ENCODE measurements at places on chromosomes 2 and 18.
A peak's percentile ranks its signal among the peaks of the same experiment; 100 is the strongest.

DNA sequence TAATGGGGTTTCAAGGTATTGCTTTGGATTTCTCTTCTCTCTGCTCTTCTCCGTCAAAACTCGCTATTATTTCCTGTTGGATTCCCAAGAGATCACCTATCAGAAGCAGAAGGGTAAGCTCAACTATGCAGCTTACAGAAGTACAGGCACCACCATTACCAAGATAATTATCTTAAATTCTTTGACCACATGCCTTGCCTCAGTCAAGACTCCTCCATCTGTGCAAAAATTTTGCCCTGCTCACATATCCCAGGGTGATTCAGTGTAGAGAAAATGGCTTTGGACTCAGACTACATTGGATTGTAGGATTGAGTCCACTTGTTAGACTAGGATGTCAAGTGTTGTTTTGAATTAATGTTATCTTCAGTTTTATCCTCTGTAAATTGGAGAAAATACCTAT, 698.7 kb downstream of the TDRD15 start:
- DNase-seq: no peak

DNA sequence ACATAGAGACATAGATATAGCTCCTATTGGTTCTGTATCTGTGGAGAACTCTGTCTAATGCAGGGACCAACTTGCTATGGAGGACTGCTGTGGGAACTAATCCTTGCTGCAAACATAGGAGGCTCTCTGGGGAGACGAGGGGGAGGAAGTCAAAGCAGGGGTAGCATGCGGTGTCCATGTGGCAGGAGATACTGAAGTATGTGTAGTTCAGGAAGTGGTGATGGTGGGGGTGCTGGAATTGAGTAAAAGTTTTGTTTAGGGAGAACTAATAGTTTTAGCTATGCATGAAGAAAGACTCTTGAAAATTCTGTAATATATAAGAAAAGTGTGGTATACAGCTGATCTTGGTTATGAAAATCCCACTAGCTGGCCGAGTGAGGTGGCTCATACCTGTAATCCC, 62.0 kb downstream of the ANKRD44 start:
- DNase-seq: no peak

DNA sequence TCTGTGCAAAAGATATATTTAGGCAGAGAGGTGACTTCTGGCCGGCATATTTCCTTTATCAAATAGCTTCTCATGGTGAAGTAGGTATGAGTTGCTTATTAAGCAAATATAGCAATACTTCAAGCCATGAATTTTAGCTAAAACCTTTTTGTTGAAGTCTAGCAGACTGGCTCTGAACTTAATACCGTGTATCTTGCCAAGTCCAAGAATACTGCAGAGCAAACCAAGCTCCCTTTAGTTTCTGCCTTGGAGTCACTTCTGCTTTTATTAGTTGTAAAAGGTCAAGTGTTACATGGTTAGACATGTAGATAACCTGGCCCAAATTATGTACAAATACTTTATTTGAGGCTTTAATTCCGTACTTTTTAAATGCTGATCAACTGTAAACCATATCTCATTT, 627.6 kb upstream of the PKDCC start:
- DNase-seq: no peak

DNA sequence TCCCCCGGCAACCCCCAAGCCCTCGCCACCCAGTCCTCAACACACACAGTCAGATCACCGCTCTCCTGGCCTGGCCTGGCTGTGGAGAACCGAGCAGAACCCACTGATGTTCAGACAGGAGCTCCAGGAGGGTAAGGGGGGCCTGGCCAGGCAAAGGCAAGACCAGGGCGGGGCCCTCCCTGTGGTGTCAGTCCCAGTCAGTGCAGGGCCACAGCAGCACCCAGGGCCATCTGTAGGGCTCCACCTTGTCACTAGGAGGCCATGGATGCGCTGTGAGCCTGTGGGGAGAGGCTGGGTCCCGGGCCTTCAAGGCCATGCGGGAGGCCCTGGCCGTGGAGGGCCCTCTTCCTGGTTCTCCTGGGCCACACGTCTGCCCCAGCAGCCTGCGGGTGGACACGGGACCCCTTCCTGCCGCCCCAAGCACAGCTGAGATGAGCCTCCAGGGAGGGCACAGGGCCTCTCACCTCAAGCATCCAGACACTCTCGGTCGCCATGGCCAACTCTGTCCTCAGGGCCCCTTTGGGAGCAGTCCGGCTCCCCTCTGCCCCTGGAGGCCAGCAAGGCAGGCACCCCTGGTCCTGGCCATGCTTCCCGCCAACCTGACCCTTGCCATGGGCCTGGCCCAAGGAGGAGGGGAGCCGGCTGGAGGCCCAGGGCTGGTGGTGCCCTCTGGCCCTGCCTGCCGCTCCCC, 2.0 kb downstream of the ANO7 start:
- DNase-seq: no peak

DNA sequence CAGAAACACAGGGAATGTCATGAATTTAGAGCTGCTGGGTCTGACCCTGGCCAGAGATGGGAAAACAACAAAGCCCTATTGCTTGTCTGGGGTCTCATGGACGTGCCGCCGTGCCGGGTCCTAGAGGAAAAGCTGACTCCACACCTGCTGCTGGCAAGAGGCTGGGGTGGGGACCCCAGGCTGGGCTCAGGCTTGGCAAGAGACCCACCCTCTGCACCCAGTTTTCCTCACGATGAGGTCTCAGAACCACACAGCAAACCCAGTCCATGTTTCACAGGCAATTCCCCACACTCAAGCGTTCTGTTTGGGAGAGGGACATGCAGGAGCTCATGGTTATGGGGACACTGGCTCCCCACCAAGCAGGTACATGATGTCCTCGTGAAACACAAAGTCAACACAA, 367.3 kb upstream of the SALL3 start:
- no peak for DNase-seq

DNA sequence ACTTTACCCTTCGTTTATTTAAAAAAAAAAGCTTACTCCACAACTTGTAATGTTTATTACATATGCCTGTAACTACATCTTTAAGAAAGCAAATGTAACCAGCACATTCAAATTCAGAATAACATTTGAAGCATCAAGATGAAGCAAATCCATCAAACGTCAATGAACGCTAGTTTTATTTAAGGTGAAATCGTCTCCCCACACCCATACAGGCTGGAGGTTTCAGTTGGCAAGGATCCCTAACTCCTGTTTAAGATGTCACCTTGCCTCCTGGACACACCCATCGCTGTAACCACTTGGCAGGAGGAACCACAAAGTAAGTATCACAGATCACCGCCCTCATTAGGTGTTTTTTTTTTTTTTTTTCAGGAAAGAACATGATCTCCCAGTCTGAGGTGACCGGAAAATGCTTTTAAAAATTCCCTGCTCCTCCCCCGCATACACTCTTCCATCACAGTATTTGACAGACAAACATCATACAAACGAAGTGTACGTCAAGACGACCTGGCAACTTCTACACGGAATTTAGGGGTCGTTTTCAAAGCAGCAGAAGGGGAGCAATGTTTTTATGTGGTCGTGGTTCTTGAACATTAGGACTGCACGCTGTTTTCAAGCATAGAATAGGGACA, 19.7 kb upstream of the STPG4 start:
- peak; percentile 11 for DNase-seq

- no peak for DNase-seq
Measured at GRCh38 chr2:109206569-109207146, 77.7 kb downstream of the SH3RF3 start.

GRCh38 chr2:124027182-124027581, 2.1 kb downstream of the CNTNAP5 start:
- no peak for DNase-seq

DNA sequence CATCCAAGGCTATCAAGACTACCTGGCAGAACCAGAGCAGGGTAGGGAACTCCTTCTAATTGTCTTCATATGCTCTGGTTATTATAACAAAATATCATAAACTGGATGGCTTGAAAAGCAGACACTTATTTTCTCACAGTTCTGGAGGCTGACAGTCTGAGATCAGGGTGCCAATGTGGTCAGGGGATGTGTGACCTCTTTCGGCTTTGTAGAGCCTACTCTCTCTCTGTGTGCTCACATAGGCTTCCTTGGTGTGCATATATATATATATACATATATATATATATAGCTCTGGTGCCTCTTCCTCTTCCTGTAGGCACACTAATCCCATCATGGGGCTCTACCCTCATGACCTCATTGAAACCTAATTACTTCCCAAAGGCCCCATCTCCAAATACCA, 101.6 kb downstream of the ARL6IP6 start:
- no peak for DNase-seq

DNA sequence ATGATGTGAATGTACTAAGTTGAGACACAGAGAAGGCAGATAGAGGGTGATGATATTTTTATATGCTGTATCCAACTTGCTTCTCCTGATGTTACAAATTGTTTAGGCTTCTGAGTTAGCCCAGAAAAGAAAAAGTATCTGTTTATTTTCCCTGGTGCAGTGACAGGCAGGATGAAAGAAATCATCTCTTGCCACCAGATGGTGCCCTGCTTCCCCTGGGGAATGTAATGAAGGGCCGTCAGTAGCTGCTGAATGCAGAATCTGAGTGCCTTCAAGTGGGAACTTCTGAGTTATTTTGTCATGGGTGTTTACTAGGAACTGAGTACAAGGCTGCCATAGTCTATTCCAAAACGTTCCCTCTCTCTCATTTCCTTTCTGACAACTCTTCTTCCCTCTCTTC, 525.6 kb downstream of the MBD2 start:
- no peak for DNase-seq

DNA sequence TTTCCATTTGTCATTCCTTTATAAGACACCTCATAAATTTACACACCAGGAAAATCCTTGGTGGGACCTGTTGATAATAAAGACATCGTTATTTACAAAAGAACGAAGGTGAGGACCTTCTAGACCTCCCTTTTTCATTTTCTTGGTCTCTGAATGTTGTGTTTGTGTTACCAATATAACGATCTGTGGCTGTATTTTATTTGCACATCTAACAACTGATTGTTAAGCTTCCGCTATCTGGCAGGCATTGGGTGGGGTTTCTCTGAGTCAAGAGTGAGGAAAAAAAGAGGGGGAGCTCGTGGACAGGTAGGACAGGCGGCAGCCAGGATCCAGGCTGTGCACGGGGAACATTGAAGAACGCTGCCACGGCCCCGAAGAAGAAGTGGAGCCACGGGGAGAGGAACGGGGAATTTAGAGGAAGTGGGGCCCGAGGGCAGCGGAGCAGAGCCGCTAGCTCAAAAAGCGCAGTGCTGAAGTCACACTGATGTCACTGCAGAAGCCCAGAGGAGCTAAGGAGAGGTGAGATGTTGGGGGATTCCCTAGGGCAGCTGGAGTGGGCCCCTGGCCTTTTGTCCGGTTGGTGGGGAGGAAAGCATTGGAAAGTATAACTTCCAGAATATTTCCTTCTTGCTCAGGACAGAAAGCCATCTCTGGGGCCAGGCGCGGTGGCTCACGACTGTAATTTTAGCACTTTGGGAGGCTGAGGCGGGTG, 20.9 kb upstream of the DNMT3A start:
- peak; percentile 55 for DNase-seq

- no peak for DNase-seq
Measured at GRCh38 chr2:141021611-141022010, 1109.2 kb downstream of the LRP1B start.

DNA sequence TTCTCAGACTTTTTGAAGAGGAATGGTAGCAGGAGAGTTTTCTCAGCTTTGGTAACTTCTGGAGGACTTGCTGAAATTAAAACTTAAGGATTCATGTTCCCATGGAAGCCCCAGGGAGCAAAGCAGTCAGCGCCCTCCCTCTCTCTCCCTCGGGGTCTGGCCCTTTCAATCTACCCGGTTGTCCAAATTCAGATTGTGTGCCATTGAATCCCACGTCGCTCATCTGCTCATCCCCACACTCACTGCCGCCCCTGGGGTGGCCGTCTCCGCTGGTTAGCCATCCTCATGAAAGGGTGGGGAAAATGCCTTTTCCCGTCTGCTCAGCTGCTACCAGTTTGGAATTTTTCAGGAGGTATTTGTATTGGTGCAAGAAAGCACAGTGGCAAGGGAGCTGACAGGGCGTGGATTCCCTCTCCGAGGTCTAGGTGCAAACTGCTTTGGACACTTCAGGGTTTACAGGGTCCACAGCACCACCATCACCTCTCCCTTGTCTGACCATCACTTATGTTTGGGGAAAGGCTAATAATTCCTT, 27.1 kb downstream of the MCFD2 start:
- no peak for DNase-seq

GRCh38 chr2:212005085-212005671, 533.4 kb downstream of the ERBB4 start:
- no peak for DNase-seq

DNA sequence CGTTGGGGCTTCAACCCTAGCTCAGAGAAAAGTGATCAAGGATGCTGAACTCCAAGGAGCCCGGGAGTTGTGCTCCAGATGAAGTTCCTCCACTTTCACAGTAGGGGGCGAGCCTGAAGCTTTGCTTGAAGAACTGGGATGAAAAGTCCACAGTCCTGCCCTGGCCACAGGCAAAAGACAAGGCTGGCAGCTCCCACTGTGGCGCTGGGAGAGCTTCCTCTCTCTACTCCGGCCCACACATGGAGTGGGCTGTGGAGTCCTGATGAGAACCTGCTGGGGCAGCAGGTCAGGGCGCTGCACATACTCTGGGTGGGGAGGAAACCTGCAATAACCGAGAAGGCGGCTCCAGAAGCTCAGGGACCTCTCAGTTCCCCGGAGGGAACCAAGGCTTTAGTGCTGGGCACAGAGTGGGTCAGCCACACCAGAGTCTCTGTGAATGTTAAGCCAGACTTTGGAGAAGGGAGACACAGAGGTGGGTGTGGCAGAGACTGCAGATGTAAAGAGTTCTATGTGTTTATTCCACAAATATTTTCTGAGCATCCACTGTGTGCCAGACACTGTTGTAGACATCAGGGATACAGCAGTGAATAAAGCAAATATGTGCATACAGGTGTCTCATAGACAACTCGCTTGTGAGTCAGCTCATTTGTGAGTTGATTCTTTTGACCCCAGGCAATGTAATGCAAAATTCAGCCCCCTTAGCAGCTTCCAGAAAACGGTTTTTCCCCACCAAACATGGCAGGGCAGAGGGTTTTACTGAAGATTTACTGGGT, 48.0 kb upstream of the MRPL33 start:
- DNase-seq: no peak

GRCh38 chr18:59357928-59358327, 1.1 kb downstream of the LMAN1 start:
- peak; percentile 1 for DNase-seq

Measured in stimulated activated CD4-positive, alpha-beta T cell treated with anti-CD3 and anti-CD28 coated beads, TNF-alpha, amount 100 ng/mL, for 24 hours (primary cell).